RWPE2 (cell line): ENCODE measurements at places on chromosomes 5 and 9.

DNA sequence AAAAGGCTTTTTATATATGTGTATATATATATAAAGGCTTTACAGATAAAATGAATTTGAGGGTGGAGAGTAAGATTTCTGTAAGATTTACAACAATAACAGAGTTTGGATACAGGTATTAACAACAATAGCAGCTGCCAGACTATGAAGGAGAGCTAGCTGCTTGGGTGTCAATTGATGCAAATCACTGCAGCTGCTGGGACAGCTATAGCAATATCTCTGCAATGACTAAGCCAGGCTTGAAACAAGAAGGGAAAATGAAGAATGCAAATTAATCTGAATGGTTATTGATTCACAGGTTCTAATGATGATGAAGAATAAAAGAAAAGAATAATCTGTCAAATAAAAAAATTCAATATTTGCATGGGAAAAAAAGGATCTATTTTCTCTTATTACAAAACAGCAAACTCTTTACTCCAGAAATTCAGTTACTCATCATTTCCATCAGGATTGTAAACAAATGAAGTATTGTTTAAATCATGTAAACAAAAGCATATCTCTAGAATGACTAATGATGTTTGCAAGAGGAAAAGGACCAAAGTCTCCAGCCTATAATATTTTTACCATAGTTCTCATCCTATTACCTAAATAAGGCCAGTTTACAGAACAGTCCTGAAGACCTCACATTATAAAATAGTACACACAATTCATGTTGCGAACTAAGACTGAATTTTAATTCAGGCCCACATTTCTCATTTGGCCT, 219.0 kb downstream of the HTR1A start:
- no peak for DNase-seq

DNA sequence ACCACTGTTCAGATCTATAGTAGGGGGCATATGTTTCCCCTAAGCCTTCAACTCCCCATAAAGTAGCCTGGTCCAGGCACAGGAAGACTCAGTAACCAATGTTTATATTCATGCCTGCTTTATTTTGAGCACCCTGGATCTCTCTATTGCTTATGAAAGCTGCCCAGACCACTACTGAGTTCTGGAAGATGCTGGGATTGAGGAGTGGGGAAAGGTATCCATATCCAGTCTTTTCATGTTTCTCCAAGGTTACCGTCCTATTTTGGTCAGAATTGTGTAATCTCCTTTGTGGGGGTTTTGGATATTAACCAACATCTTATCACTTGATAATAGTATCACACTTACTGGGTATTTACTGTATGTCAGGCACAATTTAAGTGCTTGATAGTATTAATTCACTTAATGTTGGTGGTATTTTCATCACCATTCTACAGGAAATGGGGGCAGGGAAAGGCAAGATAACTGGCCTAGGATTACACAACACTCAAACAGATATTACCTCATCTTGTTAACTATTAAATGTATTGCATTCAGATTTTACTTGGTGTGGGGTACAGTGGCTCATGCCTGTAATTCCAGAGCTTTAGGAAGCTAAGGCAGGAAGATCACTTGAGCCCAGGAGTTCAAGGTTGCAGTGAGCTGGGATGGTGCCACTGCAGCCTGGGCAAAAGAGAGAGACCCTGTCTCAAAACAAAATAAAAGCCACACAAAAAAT, 36.3 kb downstream of the RUSC2 start:
- no peak for DNase-seq

DNA sequence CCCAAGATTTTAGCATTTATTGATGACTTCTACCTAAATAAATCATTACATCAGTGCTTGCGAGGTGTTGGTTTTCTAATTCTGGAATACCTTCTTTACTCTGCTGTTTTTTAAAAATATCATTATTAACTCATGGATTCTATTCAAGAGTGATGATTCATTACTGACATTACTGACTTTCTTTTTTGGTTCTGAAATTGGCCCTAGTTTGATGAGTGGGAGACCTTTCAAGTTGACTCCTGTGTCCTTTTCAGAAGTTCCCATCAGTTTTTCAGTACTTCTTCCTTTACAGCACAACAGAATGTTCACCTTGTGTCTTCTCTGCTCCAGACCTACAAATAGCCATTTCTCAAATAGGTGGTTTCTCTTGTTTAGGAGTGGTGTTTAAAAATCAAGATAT, 114.1 kb downstream of the PCSK5 start:
- DNase-seq, result no peak

DNA sequence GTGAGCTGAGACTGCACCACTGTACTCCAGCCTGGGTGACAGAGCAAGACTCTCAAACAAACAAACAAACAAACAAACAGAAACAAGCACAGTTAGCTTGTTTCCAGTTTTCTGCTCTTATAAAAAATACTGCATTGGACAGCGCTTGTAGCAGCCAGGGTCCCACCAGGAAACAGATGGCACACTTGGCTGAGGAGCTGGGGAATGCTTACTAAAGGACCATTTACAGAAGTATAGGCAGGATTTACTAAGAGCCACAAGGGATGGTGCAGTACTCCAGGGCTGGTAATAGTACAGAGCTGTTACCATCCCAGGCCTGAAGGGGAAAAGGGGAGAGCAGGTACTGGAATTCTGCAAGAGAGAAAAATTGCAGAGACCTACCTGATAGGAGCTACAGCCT, 5.2 kb upstream of the ANKS6 start:
- no peak for DNase-seq

DNA sequence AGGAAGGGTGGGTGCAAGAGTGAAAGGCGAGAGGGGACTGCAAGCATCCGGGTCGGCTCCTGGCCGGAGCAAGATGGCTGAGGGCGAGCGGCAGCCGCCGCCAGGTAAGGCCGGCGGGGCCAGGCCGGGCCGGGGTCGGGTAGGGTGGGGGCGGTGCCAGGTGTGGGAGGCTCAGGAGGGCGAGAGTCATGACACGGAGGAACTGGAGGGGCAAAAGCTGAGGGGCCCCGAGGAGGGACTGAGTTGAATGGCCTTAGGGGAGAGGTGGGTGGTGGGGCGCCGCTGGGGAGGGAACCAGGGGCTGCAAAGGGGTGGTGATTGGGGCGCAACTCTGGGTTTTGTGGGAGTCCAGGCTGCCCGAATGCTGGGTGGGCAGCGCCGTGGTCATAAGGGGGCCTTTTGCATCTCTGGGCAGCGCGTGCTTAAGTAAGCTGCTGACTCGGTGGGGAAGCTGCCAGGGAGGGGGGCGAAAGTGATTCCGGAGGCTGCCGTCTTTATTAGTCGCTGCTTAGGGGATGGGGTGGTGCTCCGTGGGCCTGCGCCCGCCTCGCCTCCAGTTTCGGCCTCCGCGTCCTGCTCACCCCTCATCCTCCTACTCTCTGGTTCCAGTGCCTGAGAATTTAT, 425 bp downstream of the PTPA start:
- no peak for DNase-seq

GRCh38 chr5:150469718-150470469, 20.4 kb upstream of the RPS14 start:
- peak; percentile 85 for DNase-seq

DNA sequence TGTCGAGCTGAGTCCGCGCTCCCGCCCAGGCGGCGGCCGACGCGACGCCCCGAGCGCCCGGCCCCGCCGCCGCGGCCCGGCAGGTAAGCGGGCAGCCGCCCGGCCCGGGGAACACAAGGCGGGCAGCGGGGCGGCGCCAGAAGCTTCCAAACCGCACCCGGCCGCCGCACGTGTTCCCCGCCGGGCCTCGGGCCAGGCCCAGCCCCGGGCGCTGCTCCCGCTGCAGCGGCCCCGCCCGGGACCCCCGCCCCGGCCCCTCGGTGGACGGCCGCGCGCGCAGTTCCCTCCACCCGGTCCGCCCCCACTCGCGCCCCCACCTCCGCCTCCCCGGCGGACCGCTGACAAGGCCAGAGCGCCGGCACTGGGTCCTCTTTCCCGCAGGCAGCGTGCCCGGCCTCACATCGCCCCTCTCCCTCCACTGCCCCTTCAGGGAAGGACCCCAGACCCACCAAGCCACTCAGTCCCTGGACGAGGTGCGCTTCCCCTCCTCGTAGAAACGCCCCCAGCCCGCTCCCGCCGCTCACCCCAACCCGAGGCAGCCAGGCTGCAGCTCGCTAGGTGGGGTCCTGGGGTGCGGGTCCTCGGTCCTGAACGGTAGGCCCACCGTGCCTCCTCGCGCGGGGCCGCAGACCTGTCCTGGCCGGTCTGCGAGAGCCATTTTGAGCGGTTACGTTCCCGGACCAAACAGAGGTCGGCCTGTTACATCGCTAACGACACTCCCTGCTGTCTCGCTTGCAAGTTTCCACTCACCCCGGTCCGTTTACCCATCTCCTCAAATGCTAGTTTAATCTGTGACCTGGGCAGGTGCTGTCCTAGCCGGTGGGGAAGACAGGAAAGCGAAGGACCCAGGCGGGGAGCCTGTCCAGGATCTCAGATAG, 475 bp downstream of the WDR5 start:
- DNase-seq, result no peak

GRCh38 chr5:17257705-17258273, 40.4 kb downstream of the BASP1 start:
- DNase-seq, result no peak

- no peak for DNase-seq
Observed at GRCh38 chr9:119794836-119795235, 425.6 kb upstream of the BRINP1 start.

DNA sequence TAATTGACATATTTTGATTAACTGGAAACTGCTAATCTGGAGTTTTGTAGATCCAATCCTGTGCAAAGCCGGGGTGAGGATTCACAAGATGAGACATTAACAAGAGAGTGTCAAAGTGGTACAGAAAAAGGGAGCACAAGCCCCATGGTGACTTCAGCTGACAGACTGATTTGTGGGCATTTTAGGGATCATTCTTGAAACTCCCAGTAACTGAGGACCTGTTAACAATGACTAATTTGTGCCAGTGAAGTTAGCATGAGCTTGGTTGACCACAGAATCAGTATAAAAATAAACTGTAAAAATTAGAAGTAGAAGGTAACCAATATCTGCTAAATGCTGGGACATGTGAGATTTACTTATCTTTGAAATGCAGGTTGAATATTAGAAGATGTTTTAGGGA, 1578.3 kb downstream of the EFNA5 start:
- no peak for DNase-seq

DNA sequence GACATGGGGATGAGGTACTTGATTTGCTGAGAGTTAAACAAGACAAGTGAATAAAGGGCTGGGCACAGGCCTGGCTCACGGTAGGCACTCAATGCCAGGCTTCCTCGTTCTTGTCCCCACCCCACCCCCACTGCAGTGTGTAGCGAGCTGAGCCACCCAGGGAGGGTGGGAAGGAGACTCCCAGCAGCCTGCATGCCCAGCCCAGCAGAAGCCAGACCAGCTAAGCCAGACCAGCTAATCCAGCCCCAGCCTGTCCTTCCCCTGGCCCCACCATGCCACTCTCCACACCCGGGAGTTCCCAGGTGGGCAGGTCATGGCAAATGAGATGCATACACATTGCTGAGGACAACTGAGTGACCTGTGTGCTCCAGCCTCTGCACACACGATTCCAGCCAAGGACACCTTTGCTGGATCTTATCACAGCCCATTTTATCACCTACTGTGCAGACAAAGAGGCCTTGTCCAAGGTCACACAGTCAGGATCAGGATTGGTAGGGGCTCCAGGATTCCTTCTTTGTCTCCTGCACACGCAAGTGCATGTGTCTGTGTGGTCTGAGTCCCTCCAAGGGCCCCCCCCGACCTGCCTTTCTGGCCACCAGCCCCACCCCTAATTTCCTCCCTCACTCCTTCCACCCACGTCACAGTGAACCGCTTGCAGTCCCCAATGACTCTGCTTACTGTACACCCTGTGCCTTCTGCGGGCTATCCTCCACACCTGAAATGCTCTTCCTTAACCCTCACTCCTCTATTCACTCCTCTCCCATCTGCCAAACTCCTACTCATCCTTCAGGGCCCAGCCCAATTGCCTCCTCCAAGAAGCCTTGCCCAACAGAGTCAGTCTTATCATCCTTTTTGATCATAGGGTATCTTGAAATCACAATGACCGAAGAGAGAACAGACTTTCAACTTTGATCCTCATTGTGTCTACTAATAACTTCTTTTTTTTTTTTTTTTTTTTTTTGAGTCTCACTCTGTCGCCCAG, 26.6 kb downstream of the DUSP1 start:
- DNase-seq, result no peak

DNA sequence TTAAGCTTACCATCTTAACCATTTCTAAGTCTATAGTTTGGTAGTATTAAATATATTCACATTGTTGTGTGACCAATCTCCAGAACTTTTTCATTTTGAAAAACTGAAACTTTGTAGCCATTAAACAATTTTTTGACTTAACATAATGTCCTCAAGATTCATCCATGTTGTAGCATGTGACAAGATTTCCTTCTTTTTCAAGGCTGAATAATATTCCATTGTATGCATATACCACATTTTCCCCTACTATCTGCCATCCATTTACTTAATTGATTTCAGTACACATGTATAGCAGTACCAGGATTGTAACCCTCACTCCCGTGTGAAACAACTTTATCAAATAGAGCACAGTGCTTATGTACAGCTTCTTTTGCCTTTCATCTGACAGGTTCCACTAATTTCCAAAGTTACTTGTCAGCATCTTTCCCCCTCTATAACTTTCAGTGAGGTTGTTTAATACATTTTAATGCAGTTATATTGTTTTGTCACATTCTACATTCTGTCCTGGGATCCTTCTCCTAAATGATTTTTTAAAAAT, 7.4 kb upstream of the GNPDA1 start:
- DNase-seq, result no peak

- DNase-seq, result no peak
Observed at GRCh38 chr5:171309276-171310211, 496 bp downstream of the TLX3 start.

GRCh38 chr5:1827886-1828397, 26.7 kb downstream of the NDUFS6 start:
- DNase-seq, result peak; percentile 62

GRCh38 chr5:126003309-126003708, 419.9 kb upstream of the GRAMD2B start:
- no peak for DNase-seq

DNA sequence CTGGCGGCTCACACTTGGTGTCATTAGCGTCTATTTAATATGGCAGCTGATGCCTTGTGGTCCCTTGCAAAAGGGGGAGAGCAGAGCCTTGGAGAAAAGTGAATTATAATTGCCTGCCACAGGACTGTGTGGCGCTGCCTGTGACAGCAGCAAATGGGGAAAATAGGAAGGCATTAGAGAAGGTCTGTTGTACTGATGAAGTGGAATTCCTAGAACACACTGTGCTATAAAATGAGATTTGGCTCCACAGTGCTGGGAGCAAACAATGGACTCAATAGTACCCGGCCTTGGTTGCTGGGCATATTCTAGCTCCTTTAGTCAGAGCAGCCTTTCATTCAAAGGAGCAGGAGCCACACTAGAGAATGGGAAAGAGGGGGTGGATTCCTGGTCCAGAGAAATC, 21.3 kb downstream of the SEMA6A start:
- no peak for DNase-seq

GRCh38 chr9:684054-684890, 157.2 kb upstream of the DMRT1 start:
- no peak for DNase-seq

DNA sequence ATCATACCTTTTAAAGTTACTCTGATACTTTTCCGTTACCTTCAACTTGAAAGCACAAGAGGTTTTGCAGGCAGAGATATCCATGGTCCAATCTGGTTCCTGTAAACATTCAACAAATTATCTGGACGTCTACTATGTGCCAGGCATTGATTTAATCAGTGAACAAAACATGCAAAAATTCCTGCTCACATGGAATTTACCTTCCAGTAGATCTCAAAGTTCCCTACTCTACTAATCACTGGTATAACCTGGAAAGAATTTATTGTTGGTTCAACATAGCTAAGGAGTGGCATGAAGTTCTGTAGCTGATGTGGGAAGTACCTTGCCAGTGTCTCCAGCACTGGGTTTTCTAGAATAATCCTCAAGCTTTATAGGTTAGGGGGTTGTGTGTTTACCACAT, 9.8 kb downstream of the OCLN start:
- no peak for DNase-seq
